ENCODE measurements at places on chromosomes 7 and 10. TPM values are rescaled to one million over a fixed set of nuclear protein-coding genes. Genes with fewer than 3 reads are reported as not detected.

Gene GBX1
- not detected for total RNA-seq

Gene AKR1C4
- not detected for total RNA-seq

Gene SEMA3D
- 12.7 TPM for total RNA-seq

Gene RNLS
- 7.8 TPM for total RNA-seq

Gene GPAM
- total RNA-seq, result 13.3 TPM

Gene OR2A42
- not detected for total RNA-seq

Gene ZNF394
- 44.4 TPM for total RNA-seq

Gene EPHB6
- total RNA-seq, result 84.3 TPM

Gene GJD4
- total RNA-seq, result 0.20 TPM

Gene CTAGE4
- 3.1 TPM for total RNA-seq

Gene HOXA5
- 12.0 TPM for total RNA-seq

DNA sequence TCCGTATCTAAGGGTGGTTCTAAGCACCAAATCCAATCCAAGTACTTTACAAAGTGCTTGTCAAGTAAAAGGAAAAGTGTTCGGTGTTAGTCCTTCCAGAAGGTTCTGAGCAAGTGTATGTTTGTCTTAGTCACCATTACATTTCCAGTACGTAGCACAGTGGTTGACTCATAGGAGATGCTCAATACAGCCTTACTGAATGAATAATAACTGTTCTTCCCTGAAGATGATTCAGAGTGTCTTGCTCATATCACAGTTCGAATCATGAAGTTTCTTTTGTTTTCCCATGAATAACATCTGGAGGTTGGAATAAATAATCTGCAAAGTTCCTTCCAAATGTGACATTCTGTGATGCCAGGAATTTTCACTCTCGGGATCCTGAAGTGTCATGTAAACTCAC lies 53.4 kb downstream of the WNT2 start:
- DNase-seq, result no peak

DNA sequence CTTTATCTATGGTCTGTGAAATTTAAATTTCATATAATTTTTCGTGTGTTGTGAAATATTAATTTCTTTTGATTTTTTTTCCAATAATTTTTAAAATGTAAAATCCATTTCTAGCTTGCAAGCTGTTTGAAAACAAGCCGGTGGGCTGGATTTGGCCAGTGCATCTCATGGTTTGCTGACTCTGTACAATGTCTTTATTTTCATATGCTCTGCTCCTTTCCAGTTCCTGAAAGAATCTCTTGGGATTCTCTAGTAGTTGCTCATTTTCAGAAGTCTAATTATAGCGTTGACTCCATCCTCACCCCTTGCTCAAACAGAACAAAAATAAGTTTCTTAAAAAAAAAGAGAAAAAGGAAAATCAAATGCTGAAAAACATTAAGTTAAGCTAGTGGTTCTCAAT lies 21.4 kb downstream of the UBN2 start:
- DNase-seq, result no peak

- DNase-seq, result no peak
Measured at GRCh38 chr7:47441796-47442604, 139.9 kb downstream of the TNS3 start.

GRCh38 chr10:97075961-97076525 lies 109.7 kb downstream of the SLIT1 start:
- no peak for DNase-seq

GRCh38 chr7:102925976-102926782 lies 13.4 kb downstream of the LRRC17 start:
- no peak for DNase-seq

- peak; percentile 58 for DNase-seq
Measured at GRCh38 chr10:27319752-27320431, 79.3 kb upstream of the ACBD5 start.

DNA sequence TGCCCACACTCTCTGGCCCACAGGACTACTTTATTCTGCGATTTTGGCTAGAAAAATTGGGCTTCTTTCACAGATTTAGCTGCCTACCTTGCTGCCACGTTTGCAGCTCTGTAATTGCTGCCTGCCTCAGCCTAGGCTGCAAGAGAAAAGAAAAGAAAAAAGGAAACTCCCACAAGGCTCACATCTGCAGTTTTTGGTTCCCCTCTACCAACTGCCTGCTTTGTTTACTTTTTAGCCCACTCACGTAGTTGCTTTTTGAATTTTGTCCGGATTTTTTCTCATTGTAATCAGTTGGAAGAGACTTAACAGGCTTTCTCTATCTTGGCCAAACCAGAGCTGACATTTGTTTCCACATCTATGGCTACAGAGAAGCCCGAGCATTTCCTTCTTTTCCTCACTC lies 24.3 kb downstream of the SUN3 start:
- no peak for DNase-seq

DNA sequence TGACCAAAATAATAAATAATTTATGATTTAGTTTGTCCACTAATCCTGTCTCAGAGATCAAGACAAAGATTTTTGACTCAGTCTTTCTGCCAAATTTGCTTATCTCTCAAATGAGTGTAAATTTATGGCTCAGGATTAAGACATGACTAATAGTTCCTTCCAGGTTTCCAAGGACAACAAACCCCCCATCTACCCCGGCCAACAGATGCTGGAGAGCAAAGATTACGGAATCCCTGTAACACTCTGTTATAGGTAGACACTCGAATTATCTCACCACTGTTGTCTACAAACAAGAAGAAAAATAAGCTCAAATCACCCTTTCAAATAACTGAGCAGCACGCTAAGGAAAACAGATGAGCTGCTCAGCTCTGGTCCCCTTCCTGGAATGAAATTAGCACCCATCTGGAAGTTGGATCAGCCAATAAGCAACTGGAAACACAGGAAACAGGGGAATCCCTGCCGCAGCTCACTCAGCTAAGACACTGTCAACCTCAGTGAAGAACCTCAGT lies 56.8 kb upstream of the SVIL start:
- no peak for DNase-seq

DNA sequence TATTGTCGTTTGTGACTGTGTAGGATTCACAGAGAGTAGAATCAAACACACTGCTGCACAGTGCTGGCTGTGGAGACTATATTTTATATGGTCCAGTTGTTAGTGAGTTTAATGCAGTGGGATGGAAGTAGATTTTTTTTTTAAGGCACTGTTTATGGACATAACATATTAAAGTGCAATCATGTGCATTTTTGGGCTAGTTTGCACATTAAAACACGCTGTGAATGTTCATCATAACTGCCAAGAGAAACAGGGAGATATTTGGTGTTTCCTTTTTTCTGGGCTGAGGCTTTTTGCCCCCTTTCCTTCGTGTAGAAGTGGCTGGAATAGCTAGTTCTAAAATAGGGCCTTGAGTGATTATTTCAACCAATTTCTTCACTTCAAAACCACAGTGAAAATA lies 139.2 kb downstream of the MYOF start:
- no peak for DNase-seq

DNA sequence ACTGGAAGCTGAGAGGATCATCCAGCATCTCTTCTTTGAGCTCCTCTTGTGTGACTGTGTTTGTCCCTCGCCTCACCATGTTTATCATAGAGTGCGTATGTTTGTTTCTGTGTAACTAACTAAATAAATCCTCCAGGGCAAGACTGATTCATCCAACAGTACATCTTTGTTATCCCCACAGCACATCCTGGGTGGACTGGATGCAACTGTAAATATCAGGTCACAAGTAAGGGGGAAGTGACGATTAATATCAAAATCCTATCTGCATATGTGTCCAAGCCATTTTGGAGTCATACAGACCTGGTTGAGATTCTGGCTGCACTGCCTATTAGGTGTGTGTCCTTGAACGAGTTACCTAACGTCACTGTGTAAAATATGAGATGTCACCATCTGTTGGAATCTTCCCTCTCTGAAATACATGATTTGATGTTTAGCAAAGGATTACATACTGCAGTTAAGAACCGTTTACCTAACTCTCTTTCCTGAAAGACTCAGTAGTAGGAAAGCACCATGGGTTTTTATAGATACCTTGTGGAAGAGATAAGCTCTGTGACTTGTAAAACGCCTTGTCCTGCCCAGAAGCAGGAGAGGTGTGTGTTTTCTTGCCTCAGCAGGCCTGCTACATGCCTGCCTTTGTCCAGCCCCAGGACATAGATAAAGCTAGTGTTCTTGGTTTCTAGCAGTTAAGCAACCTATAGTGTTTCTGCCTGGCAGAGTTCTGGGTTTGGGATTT lies 25.8 kb downstream of the WBP1L start:
- no peak for DNase-seq

DNA sequence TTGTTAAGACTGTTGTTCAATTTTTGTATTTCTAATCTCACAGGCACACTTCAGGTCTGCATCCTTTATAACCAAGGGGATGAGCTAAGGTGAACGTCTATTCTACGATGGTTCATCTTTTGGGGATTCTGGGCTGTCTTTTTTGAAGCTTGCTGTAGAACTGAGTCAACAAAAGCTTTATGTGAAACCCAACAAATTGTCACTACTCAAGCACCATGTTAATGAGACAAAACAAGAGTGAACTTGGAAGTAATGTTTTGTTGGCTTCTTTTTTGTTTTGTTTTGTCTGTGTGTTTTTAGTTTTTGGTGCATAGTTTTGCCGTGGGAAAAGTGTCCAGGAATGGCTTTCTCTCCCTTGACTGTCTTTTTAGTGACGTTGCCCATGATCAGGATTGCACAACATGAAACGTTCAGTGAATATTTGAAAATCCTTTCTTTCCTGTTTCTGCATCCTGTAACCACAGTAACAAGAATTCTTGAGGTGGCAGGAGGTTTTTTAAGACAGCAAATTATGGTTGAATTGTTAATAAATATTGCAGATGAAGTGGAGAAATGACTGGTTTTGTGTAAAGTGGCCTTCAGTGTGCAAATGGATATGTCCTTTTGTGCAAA lies 65.6 kb downstream of the WIPF3 start:
- DNase-seq, result no peak

GRCh38 chr7:130393101-130393561 lies 12.8 kb downstream of the CPA1 start:
- no peak for DNase-seq

Measured in tibial nerve (tissue), 4 donors.